ENCODE measurements at places on chromosomes 1 and 21.

DNA sequence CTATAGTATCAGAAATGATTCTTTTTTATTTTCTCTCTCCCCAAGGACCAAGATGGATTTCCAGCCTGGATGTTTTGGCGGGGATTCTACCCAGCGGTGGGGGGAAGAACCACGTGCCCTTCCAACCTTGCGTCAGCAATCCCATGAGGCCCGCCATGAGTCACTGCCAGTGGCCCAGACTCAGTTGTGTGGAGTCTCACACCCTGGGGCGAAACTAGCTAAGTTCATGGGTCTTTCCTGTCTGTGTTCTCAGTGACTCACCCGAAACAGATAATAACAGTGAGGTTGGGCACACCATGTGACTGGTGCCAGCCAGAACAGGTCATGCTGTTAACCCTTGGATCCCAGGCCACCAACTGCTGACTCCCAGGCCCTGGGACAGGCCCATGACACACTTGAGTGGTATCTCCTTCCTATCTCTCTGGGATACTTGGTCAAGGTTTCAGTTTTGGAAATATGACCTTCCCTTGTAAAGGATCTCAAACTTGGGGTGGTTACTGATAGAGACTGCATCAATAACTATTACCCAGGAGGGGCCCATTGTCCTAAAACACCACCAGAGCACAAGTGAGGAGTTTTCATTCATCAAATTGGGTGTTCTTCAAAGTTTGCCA lies 98.0 kb upstream of the DUSP10 start:
- no peak for DNase-seq

DNA sequence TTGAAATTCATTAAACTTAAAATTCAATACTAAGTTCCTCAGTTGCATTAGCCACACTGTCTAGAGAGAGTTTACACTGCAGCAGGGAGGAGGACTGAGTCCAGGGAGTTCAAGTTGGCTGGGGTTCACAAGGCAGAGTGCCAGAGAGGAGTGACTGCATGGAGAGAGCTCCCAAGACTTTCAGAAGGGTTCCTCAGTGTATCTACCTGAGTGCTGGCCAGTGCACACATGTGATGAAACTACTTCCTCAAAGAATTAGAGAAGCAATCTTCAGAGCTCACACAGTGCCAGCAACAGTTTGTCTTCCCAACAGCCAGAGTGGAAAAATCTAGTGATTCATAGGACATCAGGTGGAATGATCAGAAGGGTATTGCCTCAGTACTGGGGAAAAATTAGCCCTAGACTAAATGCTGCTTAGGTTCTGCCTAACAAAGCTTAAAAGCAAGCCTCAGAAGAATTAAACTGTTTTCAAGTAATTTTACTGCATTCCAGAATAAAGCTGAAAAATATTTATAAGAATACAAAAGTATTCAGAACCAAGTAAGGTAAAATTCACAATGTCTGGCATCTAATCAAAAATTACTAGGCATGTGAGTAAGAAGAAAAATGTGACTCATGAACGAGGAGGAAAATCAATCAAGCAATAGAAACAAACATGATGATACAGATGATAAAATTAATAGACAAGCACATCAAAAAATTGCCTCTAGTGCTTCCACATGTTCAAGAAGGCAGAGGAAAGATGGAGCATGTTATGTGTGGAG lies 10.4 kb upstream of the WNT3A start:
- DNase-seq: no peak

- DNase-seq: no peak
These were observed 450.7 kb downstream of the PTPRC start for GRCh38 chr1:199089393-199090122.

DNA sequence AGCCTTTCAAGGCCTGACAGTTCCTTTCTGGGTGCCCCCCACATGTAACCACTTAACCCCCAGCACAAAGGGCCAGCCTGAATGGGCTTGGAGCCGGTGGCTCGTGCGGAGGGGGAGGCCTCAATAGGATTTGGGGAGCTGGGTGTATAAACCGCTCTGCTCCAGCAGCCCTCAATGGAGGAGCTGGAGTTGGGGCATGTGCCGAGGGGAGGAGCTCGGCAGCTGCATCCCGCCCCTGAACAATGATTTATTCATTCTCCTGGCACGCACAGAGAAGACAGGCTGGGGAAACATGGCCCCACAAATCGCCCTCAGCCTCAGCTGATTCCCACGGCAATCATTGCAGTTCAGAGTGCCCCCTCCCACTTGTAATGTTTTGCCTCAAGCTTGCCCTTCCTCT lies 6.9 kb upstream of the C1orf216 start:
- no peak for DNase-seq

DNA sequence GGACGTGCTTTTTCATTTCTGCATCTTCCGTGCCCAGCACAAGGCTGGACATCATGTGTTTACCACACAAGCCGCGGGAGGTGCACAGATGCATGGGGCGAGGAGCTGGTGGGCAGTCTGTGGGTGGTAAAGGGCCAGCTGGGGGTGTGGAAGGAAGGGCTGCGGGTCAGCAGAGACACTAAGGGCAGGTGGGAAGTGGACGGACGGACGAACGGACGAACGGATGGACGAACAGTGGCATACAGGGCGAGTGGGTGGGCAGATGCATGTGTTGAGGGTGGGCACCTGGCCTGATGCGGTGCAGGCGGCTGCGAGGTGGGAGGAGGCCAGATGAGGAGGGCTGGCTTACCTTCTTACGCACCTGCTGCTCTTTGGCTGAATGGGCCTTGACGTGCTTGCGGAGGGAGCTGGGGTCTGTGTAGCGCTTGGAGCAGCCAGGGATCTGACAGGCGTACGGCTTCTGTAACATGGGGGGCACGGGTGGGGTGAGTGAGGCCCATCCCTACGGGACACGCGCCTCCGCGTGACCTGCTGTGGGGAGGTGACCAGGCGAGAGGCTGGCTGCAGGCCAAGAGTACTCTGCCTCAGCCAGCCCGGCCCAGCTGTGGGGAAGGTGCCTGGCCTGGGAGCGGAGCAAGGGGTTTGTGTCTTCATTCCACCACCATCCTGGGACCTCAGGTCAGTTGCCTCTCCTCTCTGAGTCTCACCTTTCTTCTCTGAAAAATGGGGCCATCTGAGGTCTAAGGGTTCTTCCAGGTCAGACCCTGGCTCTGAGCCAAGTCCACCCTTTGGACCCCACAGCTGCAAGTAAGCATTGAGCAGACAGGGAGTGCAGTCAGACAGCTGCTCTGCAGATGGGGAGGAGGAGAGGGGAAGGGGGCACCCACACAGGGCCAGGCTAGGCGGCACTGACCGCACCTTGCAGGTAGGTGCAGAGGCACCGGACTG lies 65.5 kb downstream of the DMRTB1 start:
- no peak for DNase-seq

DNA sequence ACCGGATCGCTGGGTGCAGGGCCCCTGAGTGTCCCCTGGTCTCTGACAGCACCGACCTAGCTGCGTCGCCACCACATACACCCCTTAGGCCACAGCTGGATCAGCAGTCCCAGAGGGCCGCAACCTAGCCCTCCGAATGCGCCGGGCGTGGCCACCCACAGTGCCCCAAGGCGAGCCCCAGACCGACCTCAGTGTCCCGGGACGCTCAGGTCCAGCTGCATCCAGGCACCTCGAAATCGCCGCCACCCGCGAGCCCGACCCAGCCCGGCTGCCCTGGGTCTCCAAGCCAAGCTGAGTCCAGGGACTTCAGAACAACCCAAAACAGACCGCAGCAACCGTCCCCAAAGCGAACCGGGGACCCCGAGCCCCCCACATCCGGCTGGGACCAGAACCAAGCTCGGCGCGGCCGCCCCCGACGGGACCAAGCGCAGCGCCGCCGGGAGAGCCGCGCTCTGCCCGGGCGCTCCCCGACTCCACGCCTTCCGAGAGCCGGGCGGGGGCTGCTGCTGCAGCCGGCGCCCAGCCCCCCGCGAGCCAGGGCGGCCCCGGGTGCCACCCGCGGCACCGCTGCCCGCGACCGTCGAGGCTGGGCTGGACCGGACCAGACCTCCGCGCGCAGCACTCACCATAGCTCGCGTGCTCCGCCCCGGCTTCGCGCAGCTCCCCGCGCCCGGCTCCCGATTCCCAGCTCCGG lies 54.6 kb upstream of the ECE1 start:
- no peak for DNase-seq

GRCh38 chr1:30283199-30283962 lies 440.0 kb downstream of the MATN1 start:
- DNase-seq: no peak

GRCh38 chr1:180278194-180278515 lies 48.1 kb downstream of the LHX4 start:
- no peak for DNase-seq

- DNase-seq: no peak
These were observed 31.5 kb downstream of the TMCO1 start for GRCh38 chr1:165737196-165737595.

- no peak for DNase-seq
These were observed 52.2 kb downstream of the XCL2 start for GRCh38 chr1:168491527-168492164.

DNA sequence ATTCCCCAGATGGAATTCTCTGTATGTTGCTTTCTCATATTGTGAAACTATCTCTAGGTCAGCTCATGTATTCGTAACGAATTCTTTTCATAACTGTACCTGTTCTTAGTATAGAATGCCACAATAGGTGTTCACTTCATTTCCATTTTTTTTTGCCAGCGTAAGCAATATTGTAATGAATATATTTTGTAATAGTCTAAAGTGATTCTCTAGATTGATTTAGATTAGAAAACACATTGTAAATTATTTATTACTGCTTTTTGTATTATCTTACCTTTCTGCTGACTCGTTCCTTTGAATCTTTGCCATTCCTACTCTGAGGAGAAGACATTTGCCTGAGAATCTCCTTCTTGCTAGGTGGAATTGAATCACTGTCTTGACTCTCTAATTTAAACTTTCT lies 14.8 kb downstream of the PDC start:
- DNase-seq: peak; percentile 43

- no peak for DNase-seq
These were observed 81.2 kb upstream of the BARHL2 start for GRCh38 chr1:90798344-90798743.

GRCh38 chr21:24093032-24093431 lies 1514.2 kb downstream of the MRPL39 start:
- DNase-seq: no peak

- no peak for DNase-seq
These were observed 52.5 kb downstream of the DMAP1 start for GRCh38 chr1:44265656-44266358.

- DNase-seq: no peak
These were observed 49.8 kb upstream of the RCC1 start for GRCh38 chr1:28456078-28456477.

DNA sequence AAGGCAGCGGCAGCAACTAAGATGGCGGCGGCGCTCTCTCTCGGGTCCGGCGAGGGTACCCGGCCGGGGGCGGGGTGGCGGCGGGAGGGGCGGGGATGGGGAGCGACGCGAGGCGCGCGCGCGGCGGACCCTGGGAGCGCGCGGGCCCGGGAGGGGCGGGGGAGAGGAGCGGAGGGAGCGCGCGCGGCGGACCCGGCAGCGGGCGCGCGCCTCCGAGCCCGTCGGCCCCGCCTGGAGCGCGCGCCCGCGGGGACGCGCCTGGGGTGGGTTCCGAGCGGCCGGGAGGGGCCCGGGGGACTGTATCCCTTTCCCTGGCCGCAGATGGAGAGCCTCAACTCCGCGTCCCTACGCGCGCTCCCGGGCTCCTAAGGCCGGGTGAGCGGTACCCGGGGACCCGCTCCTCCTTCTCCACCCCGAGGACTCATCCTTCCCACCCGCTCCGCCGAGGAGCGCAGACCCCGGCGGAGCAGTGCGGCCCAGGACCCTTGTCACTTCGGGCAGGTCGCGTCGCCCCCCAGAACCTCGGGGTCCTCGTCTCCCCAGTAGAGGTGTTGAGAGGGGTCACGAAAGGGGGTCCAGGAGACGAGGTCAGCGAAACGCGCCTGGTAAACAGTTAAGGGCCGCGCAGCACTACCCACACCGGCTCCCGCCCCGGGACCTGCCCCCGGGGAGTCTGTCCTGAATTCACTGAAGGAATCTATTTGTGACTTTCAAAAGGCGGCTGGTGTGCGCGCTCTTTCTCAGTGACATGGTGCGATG lies at the start of gene CLSTN1:
TSS of gene CLSTN1 (minus strand) at position 23 of the 759 bp plus-strand sequence. CDS start 232 bp downstream, outside the sequence.
- peak; percentile 69 for DNase-seq

DNA sequence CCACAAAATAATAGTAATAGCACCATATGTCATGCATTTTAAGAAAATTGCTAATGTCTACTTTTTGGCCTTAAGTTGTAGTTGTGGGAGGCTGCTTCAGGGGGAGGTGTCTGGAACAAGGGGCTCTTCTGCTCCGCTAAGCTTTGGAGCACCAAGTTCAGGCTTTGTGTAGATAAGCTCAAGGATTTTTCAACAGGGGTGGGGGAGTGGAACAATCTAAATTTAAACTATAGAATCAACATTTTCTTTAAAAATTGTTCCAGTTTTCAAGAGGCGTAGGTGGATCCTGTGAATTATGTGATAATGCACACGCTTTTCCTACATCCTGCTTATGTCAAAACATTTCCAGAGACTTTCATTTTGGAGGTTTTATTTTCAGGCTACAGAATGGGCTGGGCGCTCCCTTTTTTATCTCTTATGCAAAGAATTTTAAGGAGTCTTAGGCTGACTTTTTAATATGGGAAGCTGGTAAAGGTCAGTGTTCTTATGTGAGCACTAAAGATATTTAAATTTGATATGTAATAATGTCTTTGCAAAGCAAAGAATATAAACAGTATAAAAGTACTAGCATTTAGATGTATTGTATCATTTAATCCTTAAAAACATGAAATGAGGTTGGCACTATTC lies 9.9 kb downstream of the ATP1A1 start:
- DNase-seq: no peak

GRCh38 chr1:61013189-61013945 lies 69.0 kb upstream of the NFIA start:
- DNase-seq: no peak

GRCh38 chr1:108080448-108080847 lies 115.5 kb upstream of the VAV3 start:
- DNase-seq: no peak

DNA sequence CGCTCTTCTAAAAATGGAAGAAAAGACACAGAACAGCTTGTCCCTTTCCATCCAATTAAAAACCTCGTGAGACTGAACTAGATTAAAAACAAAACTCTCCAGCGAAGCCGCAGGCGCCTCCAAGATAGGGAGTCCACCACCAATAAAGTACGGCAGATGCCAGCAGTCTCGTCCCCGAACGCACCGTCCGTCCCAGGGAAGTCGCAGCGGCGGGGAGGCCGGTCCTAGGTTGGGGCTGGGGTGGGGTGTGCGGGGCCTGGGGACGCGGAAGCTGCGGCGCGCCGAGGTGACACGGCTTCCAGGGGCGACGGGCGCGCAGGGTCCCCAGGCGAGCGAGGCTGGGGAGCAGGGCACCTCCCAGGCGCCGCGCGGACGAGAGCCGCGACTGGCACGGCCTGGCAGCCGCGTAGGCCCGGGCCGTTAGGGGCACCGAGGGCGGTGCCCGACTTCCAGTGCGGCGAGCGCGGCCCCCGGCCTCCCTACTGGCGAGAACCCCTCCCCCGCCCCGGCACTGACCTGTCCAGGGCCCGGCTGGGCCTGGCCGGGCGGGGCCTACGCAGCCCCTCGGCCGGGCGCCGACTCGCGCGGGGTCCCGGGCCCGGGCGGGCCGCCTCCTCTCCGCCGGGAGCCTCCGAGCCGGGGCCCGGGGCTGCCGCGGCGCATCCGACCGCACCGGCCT lies 28.3 kb upstream of the A3GALT2 start:
- DNase-seq: peak; percentile 11

Data from T47D (cell line).